ENCODE measurements at places on chromosomes 13 and 19. TPM values are rescaled to one million over a fixed set of nuclear protein-coding genes. Genes with fewer than 3 reads are reported as not detected.

Gene PDE4A
- polyA plus RNA-seq, result 5.8 TPM

Gene APOE
- 1.5 TPM for polyA plus RNA-seq

GRCh38 chr13:46656786-46657185 lies 103.8 kb downstream of the LRCH1 start:
- DNase-seq, result no peak

DNA sequence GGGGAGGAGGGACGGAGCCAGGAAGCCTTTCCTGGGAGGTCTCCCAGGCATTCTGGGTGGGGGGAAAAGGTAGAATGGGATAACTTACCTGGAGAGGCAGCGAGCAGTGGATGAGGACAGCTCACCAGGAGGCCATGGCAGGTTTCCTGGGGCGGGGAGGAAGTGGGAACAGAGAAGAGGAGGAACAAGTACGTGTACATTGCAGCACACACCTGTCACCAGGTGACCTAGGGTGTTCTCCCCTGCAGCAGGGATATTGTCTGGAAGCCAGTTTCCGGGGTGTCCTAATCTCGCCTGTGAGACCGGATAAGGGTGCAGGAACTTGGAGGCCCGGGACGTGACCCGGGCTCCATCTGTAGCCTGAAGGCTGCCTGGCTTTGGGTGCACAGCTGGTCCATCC lies at the start of gene FUT3:
TSS of gene FUT3 (minus strand) at position 148 of the 400 bp plus-strand sequence.
- no peak for DNase-seq

- no peak for DNase-seq
Measured at GRCh38 chr19:56969759-56970178, 129.2 kb upstream of the PEG3 start.

DNA sequence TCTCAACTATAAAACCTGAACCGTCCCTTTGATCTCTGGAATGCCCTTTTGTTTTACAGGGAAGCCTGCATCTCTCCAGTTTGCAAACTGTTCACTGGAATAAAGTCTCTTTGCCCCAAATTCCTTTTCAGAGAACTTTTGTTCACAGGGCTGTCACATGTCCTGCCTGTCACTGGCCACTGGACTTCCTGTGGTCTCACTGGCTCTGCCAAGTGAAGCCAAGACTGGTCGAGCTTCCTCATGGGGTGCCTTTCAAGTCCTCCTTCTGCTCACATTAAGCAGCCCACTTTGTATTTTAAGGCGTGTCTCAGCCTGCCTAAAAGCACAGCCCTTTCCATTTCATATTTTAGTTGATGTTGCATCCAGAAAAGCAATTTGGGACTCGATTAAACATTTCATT lies 215.7 kb downstream of the KATNAL1 start:
- no peak for DNase-seq

DNA sequence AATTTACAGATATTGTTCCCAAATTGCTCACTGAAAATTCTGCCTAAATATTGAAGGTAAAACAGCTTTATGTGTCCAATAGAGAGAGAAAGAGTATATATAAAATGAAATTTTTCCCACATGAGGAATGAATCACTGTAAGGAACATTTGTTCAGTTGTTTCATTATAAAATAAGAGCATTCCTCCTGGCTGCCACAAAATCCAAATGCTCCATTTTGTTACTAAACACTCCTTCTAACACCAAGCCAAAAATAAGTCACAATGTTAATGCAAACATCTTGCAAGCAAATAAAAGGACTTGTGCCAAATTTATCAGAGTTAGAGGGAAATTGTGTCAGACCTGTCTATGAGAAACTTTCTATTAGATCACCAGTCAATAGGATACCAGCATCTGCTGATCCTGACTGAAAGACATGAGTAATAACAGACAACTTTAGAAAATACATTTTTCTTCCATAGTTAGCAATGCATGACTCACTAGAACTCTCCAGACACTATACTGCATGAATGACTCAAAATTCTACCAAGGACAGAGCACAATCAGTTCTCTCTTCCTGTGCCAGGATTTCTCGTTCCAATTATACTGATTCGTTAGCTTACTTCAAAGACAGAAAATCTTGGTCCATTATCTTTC lies 83.5 kb upstream of the FNDC3A start:
- peak; percentile 89 for DNase-seq
